Right renal pelvis (tissue), 4 donors: ENCODE measurements at places on chromosomes 16 and 17.

DNA sequence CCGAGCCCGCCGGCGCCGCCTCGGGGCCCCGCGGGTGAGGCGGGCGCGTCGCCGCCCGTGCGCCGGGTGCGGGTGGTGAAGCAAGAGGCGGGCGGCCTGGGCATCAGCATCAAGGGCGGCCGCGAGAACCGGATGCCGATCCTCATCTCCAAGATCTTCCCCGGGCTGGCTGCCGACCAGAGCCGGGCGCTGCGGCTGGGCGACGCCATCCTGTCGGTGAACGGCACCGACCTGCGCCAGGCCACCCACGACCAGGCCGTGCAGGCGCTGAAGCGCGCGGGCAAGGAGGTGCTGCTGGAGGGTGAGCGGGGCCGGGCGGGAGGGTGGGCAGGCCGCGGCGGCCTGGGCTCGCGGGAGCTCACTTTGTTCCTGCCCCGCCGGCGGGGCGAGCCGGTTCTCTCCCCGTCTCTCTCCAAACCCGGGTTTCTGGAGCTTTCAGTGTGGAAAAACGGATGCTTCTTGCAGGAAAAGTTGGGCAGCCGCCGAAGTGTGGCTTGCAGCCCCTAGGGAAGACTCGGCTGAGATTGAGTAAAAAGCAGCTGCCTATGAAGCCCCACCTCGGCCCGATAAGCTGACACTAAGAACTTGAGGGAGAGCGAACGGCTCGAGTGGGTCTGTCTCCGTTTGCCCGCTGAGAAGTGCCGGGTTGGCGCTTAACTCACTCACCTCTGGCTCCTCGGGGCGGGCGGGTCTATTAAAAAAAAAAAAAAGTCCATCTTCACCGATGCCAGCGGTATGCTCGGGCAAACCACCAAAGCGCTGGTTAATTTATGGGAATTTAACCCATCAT, 677 bp downstream of the SNTB2 start:
- no peak for DNase-seq

DNA sequence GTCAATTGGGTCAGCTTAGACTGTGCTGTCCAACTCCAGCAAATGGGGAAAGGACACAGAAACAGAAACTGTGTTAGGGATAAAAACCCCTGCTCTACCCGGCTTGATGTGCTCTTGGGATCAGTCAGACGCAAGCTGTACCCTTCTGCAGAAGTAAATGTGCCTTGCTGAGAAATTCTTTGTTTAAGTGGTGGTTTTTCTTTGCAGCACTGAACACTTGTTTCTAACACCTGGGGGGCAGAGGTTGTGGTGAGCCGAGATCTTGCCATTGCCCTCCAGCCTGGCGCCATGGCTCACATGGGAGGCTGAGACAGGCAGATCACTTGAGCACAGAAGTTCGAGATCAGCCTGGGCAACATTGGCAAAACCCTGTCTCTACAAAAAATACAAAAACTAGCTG, 18.5 kb upstream of the ARL4D start:
- no peak for DNase-seq

- DNase-seq: no peak
These were observed 75.7 kb downstream of the NXN start for GRCh38 chr17:903691-904481.

GRCh38 chr16:79605999-79606398, 5.5 kb upstream of the MAF start:
- DNase-seq: no peak

DNA sequence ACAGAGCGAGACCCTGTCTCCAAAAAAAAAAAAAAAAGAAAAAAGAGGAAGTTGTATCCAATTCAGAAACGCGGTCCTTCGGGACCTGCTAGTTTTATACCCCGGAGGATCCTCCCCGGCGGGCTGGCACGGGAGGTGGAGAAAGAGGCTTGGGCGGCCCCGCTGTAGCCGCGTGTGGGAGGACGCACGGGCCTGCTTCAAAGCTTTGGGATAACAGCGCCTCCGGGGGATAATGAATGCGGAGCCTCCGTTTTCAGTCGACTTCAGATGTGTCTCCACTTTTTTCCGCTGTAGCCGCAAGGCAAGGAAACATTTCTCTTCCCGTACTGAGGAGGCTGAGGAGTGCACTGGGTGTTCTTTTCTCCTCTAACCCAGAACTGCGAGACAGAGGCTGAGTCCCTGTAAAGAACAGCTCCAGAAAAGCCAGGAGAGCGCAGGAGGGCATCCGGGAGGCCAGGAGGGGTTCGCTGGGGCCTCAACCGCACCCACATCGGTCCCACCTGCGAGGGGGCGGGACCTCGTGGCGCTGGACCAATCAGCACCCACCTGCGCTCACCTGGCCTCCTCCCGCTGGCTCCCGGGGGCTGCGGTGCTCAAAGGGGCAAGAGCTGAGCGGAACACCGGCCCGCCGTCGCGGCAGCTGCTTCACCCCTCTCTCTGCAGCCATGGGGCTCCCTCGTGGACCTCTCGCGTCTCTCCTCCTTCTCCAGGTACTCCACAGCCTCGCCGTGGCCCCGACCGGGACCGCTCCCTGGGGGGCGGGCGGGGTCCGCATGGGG, at the start of gene CDH3:
TSS of gene CDH3 (plus strand) at position 596 of the 779 bp plus-strand sequence. CDS start at position 666, 70 bp downstream.
- DNase-seq: no peak

GRCh38 chr17:61280338-61280737, 119.3 kb upstream of the TBX2 start:
- no peak for DNase-seq

- DNase-seq: no peak
These were observed 102.6 kb downstream of the GOSR1 start for GRCh38 chr17:30579610-30580315.

GRCh38 chr17:39096508-39097149, 54.8 kb downstream of the PLXDC1 start:
- no peak for DNase-seq

DNA sequence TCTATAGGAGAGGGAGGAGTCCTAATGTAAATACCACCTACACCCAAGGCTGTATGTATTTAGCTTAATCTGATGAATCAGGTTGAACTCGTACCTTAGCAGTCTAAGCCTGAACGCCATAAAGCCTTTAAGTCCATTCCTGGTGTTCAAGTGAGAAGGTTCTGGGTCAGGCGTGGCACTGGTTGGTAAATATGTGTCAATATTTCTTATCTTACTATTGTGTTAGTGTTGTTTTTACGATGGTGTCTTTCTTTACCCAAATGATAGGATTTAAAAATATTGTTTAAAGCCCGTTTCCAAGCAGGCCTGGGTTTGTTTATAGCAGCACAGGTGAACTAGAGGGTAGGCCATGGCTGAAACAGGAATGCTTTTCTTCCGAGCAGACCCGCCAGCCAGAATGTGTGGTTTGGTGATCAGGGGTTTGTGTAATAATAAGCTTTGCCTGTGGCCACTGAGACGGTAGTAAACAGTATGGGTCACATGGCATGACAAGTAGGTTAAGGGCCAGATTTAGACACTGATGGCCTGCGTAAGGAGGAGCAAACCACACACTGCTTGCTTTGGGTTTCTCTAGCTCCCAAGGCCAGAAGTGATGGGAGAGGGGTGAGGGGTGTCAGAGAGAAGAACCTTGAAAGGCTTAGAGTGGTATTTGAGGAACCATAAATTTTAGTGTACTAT, 3.3 kb downstream of the TMEM94 start:
- no peak for DNase-seq

DNA sequence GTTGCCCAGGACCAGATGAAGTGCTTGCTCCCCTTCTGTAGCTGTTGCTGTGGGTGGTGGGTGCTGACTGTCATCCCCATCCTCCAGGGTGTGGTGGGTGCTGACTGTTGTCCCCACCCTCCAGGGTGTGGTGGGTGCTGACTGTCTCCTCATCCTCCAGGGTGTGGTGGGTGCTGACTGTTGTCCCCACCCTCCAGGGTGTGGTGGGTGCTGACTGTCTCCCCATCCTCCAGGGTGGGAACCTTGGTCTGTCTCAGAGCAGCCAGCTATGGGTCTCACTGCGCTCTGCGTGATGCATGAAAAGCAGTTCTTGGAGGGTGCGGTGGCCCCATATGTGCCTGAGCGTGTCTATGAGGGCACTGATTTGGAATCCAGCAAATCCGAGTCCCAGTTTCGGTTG, 163.8 kb downstream of the RPTOR start:
- DNase-seq: no peak

DNA sequence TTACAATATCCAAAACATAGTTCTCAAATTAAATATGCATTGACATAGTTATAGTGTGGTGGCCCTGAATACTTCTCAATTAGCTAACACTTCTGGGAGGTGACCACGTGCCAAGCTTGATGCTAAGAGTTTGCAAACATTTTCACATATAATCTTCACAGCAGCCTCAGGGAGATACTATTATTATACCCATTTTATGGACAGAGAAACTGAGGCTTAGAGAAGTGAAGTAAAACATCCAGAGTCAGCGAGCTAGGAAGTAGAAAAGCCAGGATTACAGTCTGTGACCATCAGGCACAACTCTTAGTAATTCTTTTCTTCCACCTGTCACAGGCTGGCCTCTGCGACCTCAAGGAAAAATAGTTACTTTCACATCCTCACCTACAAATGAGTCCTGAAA, 102.2 kb upstream of the IRX6 start:
- no peak for DNase-seq

GRCh38 chr16:77898671-77899211, 110.4 kb downstream of the VAT1L start:
- DNase-seq: no peak

- no peak for DNase-seq
These were observed 761 bp downstream of the PDF start for GRCh38 chr16:69329369-69330285.

DNA sequence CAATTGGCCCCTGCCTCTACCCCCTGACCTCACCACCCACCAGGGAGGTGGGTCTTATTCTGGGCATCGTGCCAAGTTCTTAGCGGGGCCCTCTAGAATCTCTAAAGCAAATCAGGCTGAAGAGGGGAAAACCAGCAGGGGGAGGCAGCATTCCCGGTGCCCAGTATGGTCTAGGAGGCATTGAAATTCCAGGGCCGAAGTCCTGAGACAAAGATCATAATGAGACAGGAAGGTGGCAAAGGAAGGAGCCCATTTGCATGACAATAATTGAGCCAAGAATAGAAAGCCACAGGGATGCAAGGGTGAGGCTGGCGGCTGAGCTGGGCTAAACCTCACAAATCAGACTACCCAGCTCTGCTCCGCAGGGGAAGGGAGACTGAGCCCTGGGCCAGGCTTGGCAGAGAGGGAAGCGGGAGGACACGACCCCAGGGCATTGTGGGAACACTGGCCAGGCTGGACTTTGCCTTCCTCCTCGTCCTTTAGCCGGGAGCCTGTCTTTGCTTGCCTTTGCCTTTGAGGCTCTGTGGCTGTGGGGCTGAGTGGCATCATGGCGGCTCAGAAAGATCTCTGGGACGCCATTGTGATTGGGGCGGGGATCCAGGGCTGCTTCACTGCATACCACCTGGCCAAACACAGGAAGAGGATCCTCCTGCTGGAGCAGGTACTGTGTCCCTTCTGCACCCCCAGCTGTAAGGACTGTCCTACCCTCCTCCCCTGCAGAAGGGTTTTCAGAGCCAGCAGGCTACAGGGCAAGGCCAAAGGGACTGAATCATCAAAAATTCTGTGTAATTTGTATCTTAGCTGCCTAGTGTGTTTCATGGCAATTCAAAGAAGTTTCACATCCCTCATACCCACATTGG, at the start of gene PIPOX:
TSS of gene PIPOX (plus strand) at position 463 of the 860 bp plus-strand sequence. CDS start at position 548, 85 bp downstream.
- DNase-seq: no peak

GRCh38 chr16:48164907-48165715, 9.3 kb upstream of the ABCC12 start:
- DNase-seq: peak; percentile 45

GRCh38 chr16:29307598-29308507, 98.7 kb downstream of the NPIPB11 start:
- no peak for DNase-seq

DNA sequence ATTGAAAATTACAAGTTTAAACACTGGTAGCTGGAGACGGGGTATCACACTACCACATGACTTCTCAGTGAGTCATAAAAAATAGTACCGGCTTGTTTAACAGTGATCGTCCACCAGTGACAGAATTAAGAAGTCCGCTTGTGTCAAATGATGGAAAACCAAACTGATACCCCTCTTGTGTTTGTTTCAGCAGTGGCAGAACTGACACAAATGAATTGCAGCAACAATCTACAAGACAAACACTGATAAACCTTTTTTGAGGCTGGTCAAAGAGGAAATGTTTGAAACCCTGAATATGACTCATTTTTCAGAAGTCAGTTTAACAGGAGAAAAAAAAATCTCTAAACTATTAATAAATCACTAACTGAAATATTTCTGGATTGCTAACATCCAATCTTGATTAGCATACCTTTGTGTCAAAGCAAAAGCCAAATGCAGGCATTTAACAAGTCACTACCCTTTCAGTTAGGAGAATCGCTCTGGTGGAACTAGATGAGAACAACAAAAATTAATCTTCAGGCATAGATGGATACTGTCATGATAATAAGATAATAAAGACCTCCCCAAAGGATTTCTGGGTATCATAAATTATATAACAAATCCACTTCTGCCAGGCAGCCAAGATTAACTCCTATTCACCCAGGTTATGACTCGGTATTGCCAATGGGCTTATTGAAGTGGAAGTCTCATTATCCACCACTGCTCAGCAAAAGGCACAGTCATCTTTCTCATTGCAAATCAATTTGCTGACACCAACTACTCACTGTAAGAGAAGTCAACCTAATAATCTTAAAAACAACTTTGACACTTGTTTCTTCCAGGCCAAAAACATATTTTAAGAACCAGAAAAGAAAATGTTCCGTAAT, 20.8 kb downstream of the DCUN1D3 start:
- DNase-seq: no peak

- no peak for DNase-seq
These were observed 10.5 kb downstream of the IGSF6 start for GRCh38 chr16:21641916-21642315.

DNA sequence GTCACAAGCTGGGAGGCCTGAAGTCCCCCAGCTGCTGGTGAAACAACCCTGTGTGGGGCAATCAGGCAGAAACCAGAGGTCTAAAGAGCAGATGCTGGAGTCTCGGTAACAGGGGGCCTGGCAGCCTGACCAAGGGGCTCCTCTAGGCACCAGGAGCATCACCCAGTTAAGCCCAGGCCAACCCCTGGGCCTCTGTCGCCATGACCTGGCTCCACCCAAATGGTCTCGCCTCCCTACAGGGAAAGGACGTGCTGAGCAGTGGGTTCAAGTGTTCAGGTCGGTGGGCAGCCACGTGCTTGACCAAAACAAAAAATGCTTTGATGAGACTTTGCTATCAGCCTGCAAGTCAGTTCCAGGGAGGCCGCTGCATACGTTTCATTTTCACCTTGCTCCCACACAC, 240.3 kb downstream of the ZNF423 start:
- no peak for DNase-seq

- DNase-seq: no peak
These were observed 6.7 kb upstream of the NAGPA start for GRCh38 chr16:5040451-5040850.

- DNase-seq: no peak
These were observed 103.8 kb downstream of the C16orf78 start for GRCh38 chr16:49477250-49477895.

- DNase-seq: no peak
These were observed 15.9 kb downstream of the FAM83G start for GRCh38 chr17:18988546-18989173.

DNA sequence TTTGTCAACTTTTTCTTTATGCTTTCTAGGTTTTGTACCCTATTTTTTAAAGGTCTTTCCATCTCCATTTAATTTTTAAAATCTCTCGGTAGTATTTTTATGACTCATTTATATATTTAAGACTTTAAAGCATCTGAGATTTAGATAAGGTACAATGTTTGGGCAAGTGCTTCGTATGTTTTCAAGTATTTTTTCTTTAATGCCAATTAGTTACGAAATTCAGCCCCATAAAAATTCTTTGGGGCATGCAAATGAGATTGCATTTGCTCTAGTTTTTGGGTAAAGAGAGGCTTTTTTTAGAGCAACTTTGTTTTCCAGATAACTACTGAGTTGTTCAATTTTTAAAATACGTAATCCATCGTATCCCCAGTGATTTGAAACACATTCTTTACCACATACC, 65.3 kb upstream of the CRHR1 start:
- DNase-seq: no peak

- DNase-seq: no peak
These were observed 249.7 kb upstream of the GSE1 start for GRCh38 chr16:85363427-85363826.
